MM.1S (cell line): ENCODE measurements at places on chromosomes 3 and 15.

DNA sequence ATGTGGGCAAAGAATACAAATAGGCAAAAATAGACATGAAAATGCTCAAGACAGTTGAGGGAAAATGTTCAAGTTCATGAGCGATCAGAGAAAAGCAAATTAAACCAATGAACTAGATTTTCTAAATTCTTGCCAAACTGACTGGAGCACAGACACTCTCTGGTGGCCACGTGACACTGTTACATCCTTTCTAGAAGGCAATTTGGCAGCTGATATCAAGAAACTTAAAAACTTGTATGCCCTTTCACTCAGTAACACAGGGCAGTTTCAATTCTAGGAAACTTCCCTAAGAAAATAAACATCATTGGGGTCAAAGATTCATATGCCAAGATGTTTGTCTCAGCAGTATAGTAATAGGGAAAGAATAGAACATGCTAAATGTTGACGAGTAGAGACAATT is 52.2 kb downstream of the ABHD5 start:
- no peaks in the 10 kb centered on the region for H3K4me1 ChIP-seq
- no peaks in the 10 kb centered on the region for H3K27me3 ChIP-seq
- no peak overlapping the region for H3K27ac ChIP-seq
- no peak overlapping the region for H3K4me3 ChIP-seq

DNA sequence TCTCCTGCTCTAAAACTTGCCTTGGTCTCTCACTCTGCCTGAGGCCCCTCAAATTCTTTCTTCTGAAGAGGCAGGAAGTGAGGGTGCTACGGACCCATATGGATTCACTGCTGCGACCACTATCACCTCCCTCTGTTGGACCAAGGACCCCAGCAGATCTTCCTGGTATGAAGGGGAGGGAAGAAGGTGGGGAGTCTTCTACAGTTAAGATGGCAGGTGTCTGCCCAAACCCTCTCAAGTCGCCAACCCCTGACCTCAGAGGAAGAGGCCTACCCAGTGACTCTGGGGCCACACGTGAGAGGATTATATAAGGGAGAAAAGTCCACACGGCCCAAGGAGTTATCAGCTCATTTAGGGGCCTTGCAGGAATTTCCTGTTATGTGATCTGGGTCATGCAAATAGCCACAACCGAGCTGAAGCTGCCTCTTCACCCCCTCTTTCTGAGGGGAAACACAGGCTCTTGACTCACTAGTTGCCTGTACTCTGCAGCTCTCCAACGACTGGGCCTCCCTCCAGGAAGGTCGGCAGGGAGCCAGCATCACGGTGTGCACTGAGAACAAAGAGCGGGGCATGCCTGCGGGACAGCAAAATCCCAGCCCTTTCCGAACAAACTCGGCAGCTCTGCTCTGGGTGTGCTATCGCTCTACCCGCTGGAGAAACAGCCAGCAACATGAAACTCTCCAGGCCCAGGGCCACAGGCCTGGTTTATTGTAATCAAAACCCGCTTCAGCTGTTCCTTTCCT is 116.0 kb downstream of the XXYLT1 start:
- no peak overlapping the region for H3K27ac ChIP-seq
- no peaks in the 10 kb centered on the region for H3K36me3 ChIP-seq
- no peak for DNase-seq

DNA sequence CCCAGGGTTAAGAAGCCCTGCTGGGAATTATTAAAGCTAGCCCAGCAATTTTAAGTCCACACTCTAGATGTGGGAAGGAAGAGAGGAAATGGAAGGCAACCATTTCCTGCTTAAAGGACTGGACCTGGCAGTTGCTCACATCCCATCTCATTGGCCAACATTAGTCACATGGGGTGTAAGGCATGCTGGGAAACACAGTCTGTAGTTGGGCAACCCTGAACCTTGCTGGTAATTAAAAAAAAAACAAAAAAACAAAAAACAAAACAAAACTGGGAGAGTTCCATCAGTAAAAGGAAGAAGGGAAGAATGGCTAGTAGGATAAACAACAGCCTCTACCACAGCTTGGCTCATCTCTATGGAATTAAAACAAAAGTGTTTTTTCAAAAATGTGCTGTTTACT is 136.0 kb downstream of the VGLL4 start:
- DNase-seq, result no peak
- H3K4me3 ChIP-seq, result no peak overlapping the region
- no peaks in the 10 kb centered on the region for H3K27me3 ChIP-seq
- H3K27ac ChIP-seq, result no peak overlapping the region

DNA sequence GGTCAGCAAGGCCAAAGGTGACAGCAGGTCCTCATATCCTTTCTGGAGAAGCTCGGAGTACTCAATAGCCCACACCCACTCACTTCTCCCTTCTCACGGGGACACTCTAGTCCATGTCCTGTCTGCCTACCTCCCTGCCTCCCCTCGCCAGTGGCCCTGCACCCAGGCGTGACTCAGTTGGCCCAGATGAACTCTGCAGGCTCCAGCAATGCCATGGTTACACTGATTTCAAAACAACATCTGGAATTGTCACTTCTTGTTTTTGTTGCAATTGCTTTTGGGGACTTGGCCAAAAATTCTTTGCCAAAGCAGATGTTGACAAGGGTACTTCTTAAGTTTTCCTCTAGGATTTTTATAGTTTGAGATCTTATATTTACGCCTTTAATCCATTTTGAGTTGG is 13.0 kb downstream of the IL16 start:
- no peak for DNase-seq
- H3K4me1 ChIP-seq, result no peaks in the 10 kb centered on the region
- no peaks in the 10 kb centered on the region for H3K36me3 ChIP-seq
- H3K27ac ChIP-seq, result no peak overlapping the region

DNA sequence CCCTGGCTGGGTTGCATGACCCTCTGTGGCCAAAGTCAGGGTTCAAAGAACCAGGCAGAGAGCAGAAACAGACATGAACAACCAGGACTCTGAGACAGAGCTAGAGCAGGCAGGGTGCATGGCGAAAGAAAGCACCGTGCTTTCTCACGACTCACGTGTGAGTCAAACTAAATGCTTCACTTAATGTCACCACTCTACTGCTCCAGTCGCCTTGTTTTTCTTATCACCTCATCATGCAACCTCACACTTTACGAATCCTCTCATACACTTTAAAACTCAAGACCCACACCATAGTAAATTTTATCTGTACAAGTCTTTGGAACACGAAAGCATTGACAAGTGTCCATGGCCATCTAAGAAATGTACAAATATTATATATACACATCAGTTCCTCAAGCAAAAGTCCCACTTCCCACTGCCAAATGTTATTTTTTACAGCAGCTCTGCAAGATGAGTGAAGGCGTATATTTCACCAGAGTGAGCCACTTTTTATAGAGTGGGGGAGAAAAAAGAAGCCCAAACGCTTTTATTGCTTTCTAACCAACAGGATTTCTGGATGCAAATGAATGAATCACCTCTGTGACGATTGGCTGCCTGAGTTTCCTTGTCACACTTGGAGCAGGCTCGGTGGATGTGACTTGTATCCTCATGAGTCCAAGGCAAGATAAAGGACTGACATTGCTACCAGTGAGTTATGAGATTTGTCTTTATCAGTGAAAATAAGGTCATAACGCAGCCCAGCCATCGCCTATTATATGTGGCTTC is 16.0 kb upstream of the MEGF11 start:
- H3K4me1 ChIP-seq, result peaks cover 4% of the 10 kb centered on the region; the same call in 1 of the 2 replicates
- DNase-seq, result no peak
- no peaks in the 10 kb centered on the region for H3K27me3 ChIP-seq
- no peak overlapping the region for H3K4me3 ChIP-seq
- H3K27ac ChIP-seq, result no peak overlapping the region

- no peak overlapping the region for H3K27ac ChIP-seq
- no peak for DNase-seq
- H3K4me1 ChIP-seq, result peaks cover 9% of the 10 kb centered on the region; the same call in 1 of the 2 replicates
- H3K4me3 ChIP-seq, result no peak overlapping the region
- H3K36me3 ChIP-seq, result peaks cover 7% of the 10 kb centered on the region; the same call in 1 of the 2 replicates
Measured at GRCh38 chr3:49013113-49013737, 5.2 kb downstream of the DALRD3 start.

DNA sequence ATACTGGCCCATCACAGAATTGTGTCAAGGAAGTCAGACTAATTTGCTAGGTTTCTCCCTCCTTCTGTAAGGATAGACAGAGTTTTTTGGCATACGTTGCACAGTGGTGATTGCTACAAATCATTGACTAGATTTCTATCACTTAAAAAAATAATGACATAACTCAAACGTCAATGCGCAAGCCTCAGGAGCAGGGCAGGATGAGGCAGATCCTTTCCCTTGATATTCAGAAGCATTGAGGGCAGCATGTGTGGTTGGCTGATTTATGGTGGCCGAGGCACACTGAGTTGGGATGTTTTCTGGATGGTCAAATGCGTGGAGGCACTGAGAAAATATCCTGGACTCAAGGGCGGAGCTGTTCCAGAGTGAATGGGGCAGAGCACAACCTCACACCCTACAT is 14.4 kb downstream of the THSD4 start:
- H3K4me3 ChIP-seq, result no peak overlapping the region
- no peak for DNase-seq
- H3K36me3 ChIP-seq, result no peaks in the 10 kb centered on the region
- no peaks in the 10 kb centered on the region for H3K27me3 ChIP-seq
- no peak overlapping the region for H3K27ac ChIP-seq

DNA sequence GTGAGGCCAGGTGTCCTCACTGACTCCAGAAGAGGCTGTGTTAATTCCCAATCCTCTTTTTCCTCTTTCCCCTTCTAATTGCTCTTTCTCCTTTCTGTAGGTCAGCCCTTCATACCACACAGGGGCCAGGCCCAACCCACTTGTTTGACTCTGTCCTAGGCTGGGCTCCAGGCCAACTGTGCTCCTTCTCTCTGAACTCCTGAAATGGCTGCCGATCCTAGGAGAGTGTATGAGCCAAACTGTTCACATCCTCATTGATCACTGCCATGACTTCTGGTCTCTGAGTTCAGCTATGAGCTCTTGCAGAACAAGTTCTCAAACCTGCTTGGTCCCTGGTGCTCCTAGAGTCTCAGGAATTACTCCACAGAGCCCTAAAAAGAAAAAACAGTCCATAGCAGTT is 145.1 kb downstream of the VGLL4 start:
- no peaks in the 10 kb centered on the region for H3K27me3 ChIP-seq
- H3K36me3 ChIP-seq, result no peaks in the 10 kb centered on the region
- no peak for DNase-seq
